Cerebellum (tissue), 4 donors: ENCODE measurements at places on chromosomes 7 and 10. TPM values are rescaled to one million over a fixed set of nuclear protein-coding genes. Genes with fewer than 3 reads are reported as not detected.

The C10orf95 gene
- not detected for total RNA-seq

The RNF148 gene
- 8.6 TPM for total RNA-seq

The GPR15LG gene
- 0.36 TPM for total RNA-seq

The HOXA1 gene
- not detected for total RNA-seq

The ECHDC3 gene
- 1.3 TPM for total RNA-seq

The ELAPOR2 gene
- total RNA-seq: 41.9 TPM

The ZNF488 gene
- total RNA-seq: 2.9 TPM

The PNLIPRP1 gene
- total RNA-seq: not detected

The EPO gene
- total RNA-seq: not detected

The PRSS58 gene
- total RNA-seq: not detected

The DGKB gene
- total RNA-seq: 29.4 TPM

The PRKCQ gene
- total RNA-seq: 0.91 TPM

The SSC4D gene
- total RNA-seq: 0.73 TPM

The SMKR1 gene
- total RNA-seq: 2.2 TPM

The ANKRD61 gene
- total RNA-seq: not detected

The NAT16 gene
- 2.1 TPM for total RNA-seq

The AASS gene
- 79.6 TPM for total RNA-seq
